Breast epithelium (tissue), 4 donors: ENCODE measurements at places on chromosomes 3 and 15.

DNA sequence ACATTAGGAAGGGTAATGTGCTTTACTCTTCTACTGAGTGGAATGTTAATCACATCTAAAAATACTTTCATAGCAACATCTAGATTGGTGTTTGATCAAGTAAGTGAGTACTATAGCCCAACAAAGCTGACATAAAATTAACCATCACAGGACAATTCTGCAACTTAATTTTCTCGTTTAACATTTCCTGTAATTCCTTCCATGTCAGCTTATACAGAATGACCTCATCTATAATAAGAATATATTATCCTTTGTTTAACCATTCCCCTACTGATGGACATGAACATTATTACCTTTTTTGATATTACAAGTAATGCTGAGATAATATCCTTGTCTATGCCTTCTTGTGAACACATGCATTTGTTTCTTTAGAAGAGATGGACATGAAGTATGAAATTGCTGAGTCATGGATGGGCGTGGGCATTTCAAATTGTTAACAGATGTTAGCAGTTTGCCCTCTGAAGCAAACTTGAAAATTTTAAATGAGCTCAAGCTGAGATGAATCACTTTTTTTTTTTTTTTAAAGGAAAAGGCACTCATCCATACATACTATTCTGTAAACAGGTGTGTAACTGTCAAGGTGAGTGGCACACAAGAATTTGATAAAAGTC lies 85.1 kb downstream of the OXNAD1 start:
- H3K27ac ChIP-seq, result no peak overlapping the region
- H3K4me3 ChIP-seq, result no peak overlapping the region
- H3K27me3 ChIP-seq, result no peaks in the 10 kb centered on the region
- no peaks in the 10 kb centered on the region for H3K36me3 ChIP-seq

- no peak overlapping the region for H3K4me3 ChIP-seq
- no peak overlapping the region for H3K27ac ChIP-seq
- no peaks in the 10 kb centered on the region for H3K4me1 ChIP-seq
- H3K27me3 ChIP-seq, result no peaks in the 10 kb centered on the region
- no peaks in the 10 kb centered on the region for H3K36me3 ChIP-seq
These were observed 169.8 kb upstream of the MYRIP start for GRCh38 chr3:39639344-39640236.

DNA sequence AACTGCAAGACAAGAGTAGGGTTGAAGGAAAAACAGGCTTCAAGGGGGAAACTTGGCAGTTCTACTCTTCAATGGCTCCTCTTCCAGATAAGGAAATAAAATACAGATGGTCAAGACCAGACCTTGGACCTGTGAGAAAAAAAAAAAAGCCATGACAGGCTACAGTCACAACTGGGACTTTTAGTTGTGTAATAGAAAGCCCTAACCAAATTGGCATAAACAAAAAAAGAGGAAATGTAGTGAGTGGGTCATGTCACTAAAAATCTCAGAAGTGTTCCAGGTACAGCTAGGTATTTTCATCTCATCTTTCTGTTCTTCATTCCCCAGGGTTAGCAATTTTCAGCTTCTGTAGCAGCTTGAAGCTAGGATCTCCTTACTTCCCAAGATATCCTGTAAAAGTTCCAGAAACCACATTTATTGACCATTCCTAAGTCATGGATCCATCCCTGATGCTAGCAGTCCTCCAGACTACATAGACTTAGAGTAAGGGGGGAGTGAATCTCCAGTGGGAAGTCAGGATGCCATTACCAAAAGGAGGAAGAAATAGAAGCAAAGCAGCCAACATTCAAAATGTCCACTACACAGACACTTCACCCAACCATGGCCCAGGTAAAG lies 61.0 kb upstream of the CSTA start:
- no peak overlapping the region for H3K27ac ChIP-seq
- no peak for DNase-seq
- no peaks in the 10 kb centered on the region for H3K36me3 ChIP-seq
- no peaks in the 10 kb centered on the region for H3K27me3 ChIP-seq

DNA sequence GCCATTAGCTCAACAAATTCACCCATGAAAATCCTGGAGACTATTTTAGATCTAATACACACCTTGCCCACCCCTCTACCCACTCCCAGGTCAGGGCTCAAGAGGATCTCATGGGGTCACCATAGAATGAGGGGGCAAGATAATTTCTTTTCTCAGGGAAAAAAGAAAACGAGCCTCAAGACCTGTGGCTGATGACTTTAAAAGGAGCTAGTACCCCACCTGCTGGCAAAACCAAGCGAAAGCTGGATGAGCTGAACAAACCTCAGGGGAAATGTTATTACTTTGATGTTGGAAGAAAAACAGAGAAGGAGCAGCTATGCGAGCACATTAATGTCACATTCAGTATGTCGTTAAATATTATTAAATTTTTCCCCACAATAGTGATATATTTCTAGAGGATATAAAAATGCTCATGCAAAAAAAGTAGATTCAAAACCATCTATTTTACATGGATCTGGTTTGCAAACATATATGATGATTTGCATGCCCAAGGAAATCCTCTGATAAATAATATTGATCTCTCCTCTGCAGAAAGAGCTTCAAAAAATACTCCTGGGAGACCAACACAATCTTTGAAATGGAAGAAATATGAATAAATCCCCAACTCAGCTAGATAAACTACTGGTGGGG lies 37.7 kb downstream of the PLD1 start:
- DNase-seq, result no peak
- peak overlapping the region; percentile 27 for H3K27ac ChIP-seq
- no peaks in the 10 kb centered on the region for H3K27me3 ChIP-seq
- no peaks in the 10 kb centered on the region for H3K36me3 ChIP-seq

GRCh38 chr3:39166134-39166710 lies 12.8 kb upstream of the CSRNP1 start:
- no peak for DNase-seq
- H3K4me3 ChIP-seq, result no peak overlapping the region
- H3K4me1 ChIP-seq, result no peaks in the 10 kb centered on the region

DNA sequence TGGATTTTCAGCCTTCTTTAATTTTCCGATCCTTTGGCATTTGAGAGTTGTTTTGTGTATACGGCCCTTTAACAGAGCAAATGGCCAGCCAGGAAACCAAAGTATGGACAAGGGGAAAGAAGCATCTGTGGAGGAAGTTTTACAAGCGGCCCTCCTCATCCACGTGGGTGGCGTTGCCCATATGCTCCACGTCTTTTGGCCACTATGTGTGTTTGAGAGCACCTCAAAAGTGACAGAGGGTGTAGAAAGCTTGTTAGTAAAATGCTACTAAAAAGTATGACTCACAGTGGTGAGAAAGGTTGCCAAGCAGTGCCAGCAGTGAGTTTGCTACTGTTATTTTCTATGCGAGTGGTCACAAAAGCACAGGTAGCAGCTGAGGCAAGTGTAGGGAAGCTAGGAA lies 451.8 kb upstream of the NPAP1 start:
- DNase-seq, result no peak
- H3K27ac ChIP-seq, result no peak overlapping the region
- no peak overlapping the region for H3K4me3 ChIP-seq
- H3K36me3 ChIP-seq, result no peaks in the 10 kb centered on the region
- no peaks in the 10 kb centered on the region for H3K27me3 ChIP-seq

GRCh38 chr3:83218383-83219200 lies 1457.1 kb upstream of the GBE1 start:
- H3K36me3 ChIP-seq, result no peaks in the 10 kb centered on the region
- no peaks in the 10 kb centered on the region for H3K27me3 ChIP-seq
- no peak overlapping the region for H3K4me3 ChIP-seq
- no peak for DNase-seq
- no peaks in the 10 kb centered on the region for H3K4me1 ChIP-seq

DNA sequence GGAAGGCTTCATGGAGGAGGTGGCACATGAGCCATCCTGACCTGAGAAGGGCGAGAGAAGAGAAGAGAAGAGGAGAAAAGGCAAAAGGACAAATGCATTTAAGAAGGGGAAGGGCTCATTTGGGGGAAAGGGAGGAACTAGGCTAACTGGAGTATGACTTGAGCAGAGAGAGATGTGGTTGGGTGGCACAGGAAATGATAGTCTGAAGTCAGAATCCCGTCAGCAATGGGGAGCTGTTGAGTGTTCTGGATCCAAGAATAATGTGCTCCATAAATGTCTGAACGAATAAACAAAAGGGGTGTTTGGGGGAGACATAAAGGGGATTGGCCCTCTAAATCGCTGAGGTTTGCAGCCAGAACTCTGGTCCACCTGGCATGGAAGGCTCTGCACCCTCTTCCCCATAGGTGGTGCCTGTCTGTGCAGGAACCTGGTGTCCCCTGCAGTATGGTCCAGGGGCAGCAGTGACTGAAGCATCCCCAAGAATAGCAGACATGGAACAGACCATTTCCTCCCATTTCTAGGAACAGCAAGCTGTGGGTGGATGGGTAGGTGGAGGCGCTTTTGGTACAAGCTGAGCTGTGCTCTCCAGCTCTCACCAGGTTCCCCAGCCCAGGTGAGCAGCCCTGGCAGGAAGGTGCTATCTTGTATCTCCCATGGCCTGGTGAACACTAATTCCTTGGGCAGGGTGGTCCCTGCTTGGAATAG lies 15.2 kb downstream of the CORO2B start:
- no peak for DNase-seq
- no peaks in the 10 kb centered on the region for H3K27me3 ChIP-seq
- H3K27ac ChIP-seq, result no peak overlapping the region
- H3K4me3 ChIP-seq, result no peak overlapping the region
- H3K4me1 ChIP-seq, result peaks cover 3% of the 10 kb centered on the region
